ENCODE measurements at places on chromosomes 5 and 9. TPM values are rescaled to one million over a fixed set of nuclear protein-coding genes. Genes with fewer than 3 reads are reported as not detected.
A peak's percentile ranks its signal among the peaks of the same experiment; 100 is the strongest.

DNA sequence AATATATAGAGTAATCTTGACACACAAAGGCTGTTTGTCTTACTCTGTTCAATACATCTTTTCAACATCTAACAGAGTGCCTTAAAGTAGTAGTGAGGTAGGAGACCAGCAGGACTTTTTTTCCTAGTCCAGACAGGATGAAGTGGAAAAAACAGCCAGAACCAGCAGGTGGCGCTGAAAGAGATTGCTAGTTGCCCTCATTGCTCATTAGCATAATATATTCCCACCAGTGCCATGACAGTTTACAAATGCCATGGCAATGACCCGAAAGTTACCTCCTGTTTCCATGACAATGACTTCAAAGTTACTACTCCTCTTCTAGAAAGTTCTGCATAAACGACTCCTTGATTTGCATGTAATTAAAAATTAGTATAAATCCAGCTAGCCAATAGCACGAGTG lies 387.4 kb downstream of the ACTL7B start:
- peak; percentile 3 for DNase-seq
- no peaks in the 10 kb centered on the region for H3K27me3 ChIP-seq
- H3K4me3 ChIP-seq, result no peak overlapping the region
- no peaks in the 10 kb centered on the region for H3K4me1 ChIP-seq

GRCh38 chr9:22278426-22278825 lies 168.2 kb upstream of the DMRTA1 start:
- peaks cover 10% of the 10 kb centered on the region for H3K27me3 ChIP-seq
- no peaks in the 10 kb centered on the region for H3K36me3 ChIP-seq
- H3K4me3 ChIP-seq, result no peak overlapping the region
- no peak for DNase-seq

GRCh38 chr9:103139891-103140290 lies 144.8 kb downstream of the CYLC2 start:
- no peak overlapping the region for H3K27ac ChIP-seq
- no peak for DNase-seq

Gene ZNF883
- total RNA-seq, result 1.9 TPM

GRCh38 chr9:121771418-121771817 lies 120.0 kb downstream of the DAB2IP start:
- no peak for DNase-seq
- H3K36me3 ChIP-seq, result no peaks in the 10 kb centered on the region
- H3K4me3 ChIP-seq, result no peak overlapping the region
- H3K4me1 ChIP-seq, result no peaks in the 10 kb centered on the region

DNA sequence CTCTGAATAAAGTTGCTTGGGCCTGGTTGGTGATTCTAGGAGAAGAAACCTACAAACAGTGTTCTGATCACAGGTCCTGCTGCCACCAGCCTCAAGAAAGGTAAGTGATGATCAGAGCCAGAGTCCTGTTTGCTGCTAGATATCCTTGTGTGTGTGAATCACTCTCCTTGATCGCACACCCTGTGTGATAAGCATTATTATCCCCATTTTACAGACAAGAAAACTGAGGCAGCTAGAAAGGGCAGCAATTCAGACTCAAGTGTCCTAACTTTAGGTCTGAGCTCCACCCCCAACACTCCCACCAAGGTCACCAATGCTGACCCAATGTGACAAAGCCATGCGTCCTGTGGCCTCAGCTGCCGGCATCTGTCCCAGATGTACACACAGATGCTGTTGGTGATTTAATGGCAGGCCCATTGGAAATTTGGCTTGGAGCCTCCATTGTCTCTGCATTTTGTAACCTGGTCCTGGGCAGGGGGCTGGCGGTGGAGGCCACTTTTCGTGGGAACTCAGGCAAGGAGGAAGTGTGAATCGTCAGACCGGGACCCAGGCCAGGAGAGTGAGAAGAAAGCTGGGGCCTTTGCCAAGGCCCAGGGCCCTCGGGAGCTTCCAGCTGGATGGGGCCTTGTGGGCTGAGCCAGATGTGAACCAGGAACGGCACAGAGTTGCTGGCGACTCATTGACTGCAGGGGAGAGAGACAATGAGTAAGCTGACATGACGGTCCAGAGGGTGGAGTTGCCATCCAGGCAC lies 29.8 kb upstream of the GGTA1 start:
- H3K4me3 ChIP-seq, result no peak overlapping the region
- no peak overlapping the region for H3K27ac ChIP-seq
- H3K27me3 ChIP-seq, result no peaks in the 10 kb centered on the region

DNA sequence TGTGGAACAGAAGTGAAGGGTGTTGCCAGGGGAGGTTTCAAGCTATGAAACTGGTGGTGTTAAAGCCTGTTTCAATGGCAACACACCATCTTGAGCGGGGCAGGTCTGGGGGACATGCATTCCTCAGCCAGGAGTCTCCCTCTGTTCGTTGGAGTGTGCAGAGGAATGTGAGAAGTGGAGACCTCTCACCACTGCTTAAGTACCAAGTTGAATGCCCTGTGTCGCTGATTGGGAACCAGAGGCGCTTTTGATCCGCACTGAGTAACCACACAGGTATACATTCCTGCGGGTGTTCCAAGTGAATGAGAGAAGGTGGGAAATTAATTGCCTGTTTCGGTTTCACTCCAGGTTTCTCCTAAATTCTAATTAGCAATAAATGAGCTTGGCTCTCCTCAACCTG lies 99.4 kb downstream of the LIX1 start:
- no peak overlapping the region for H3K27ac ChIP-seq
- peaks cover 9% of the 10 kb centered on the region for H3K4me1 ChIP-seq
- peaks cover 3% of the 10 kb centered on the region for H3K27me3 ChIP-seq
- no peak for DNase-seq
- no peak overlapping the region for H3K4me3 ChIP-seq
- no peaks in the 10 kb centered on the region for H3K36me3 ChIP-seq

GRCh38 chr5:154520861-154521453 lies 42.9 kb upstream of the HAND1 start:
- no peaks in the 10 kb centered on the region for H3K36me3 ChIP-seq
- no peak overlapping the region for H3K4me3 ChIP-seq
- no peak overlapping the region for H3K27ac ChIP-seq
- H3K27me3 ChIP-seq, result peaks cover 70% of the 10 kb centered on the region

Data from activated naive CD8-positive, alpha-beta T cell treated with anti-CD3 and anti-CD28 coated beads for 36 hours (primary cell).